Fibroblast of the conjunctiva (primary cell): ENCODE measurements at places on chromosomes 16 and 17.

DNA sequence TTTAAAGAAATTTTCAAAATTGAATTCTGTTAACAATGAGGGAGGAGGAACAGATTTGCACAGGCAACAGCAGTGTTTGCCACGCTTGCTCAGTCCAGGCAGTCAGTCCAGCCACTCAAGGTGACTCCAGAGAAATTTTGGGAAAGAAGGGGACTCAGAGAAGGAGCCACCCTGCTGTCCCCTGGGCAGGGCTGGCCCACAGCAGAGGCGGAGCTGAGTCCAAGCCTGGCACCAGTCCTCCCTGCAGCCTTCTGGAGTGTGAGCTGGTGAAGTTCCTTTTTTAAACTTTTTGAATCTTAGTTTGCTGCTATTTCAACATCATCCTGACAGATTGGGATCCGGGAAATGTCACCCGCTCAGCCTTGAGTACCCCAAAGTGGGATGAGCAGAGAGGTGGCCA is 14.5 kb upstream of the SLC47A2 start:
- DNase-seq = no peak

- no peak for DNase-seq
Measured at GRCh38 chr17:73604476-73604875, 39.8 kb downstream of the SDK2 start.

- no peak for DNase-seq
Measured at GRCh38 chr16:26108836-26109505, 417.2 kb downstream of the HS3ST4 start.

GRCh38 chr17:12643822-12644221 is 21.9 kb upstream of the MYOCD start:
- no peak for DNase-seq

DNA sequence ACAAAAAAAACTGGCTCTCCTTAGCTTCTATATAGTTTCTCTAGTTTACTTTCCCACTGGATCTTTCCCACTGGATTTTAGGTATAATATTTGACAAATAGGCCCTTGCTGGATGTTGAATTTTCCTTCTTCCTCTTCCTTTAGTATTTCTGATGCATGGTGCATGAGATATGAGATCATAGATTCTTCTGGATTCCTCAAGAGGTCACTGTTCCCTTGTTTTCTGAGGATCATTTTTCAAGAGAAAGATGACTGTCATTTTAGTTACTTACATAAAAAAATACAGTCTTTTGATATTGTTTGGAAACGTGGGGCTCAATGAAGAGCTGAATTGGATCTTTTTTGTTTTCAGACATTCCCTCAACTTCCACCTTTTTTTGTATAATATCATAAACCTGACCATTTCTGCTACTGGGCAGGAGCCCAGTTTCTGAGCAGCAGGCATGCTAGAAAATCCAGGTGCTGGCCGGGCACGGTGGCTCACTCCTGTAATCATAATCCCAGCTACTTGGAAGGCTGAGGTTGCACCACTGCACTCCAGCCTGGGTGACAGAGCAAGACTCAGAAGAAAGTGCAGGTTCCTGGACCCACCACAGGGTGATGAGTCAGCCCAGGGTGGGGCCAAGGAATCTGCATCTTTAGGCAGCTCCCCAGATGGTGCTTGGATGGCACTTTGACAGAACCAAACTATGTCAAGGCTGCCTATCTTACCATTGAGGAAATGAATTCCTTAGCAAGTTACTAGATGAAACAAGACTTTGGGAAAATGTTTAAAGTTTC is 70.3 kb downstream of the SDR42E1 start:
- DNase-seq = peak; percentile 43

GRCh38 chr17:58335061-58335731 is 6.6 kb upstream of the TSPOAP1 start:
- no peak for DNase-seq

DNA sequence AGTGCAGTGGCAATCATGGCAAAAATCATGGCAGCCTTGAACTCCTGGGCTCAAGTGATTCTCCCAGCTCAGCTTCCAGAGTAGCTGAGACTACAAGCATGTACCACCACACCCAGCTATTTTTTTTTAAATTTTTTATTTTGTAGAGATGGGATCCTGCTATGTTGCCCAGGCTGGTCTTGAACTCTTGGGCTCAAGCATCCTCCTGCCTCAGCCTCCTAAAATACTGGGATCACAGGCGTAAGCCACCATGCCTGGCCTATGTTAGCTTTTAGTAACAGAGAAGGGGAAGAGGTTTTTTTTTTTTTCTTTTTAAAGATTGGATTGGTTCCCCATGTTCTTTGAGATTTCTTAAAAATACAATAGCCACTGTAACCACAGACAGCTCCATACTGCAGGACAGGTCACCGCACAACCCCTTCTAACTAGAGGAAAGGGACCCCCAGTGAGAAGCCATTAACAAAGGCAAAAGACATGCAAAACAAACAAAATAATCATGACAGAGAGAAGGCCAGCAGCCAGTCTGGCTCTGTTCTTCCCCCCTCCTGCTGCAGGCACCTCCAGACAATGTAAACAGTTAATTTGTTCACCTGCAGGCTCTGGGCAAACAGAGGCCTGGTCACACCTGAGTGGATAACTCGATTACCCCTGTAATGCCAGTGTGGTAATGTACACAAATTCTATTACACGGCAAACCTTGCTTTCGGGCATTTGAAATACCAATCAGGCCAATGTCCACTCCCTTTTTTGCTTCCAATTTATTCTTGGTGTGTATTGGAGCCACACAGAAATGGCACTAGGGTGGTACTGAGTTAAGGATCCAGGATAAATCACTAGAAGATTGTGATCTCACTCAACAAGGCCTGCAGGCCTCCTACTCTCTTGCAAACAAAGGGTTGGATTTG is 52.9 kb downstream of the SNX11 start:
- DNase-seq = no peak

DNA sequence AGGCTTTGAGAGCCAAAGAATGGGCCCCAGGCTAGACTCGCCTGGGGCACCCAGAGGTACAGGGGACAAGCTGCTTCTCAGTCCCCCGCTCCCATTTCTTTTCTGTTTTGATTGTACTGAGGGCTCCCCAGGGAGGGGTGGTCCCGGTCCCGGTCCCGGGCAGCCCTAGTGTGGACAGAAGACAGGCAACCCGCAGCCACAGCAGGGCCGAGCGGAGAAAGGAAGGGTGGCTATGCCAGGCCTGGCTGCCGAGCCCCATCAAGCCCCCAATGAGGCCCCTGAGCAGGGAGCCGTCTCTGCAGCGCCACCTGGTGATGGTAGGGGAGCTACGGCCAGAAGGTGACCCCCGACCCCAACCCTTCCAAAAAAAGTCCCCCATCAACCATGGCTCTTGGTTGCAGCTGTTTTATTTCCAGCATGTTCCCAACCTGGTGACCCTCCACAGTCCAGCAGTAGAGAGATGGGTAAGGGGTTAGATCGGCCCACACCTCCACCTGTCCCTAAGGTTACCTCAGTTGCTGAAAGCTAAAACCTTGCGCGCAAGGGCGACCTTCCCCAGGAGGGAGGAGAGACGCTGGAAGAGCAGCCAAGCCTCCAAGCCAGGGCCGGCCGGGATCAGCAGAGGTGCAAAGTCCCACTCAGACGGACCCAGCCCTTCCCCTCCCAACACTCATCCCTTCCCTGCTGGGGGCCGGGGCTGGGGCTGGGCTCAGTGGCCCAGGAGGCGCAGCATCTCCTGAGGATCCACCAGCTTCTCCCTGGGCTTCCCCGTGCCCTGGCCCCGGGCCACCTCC is 2.6 kb upstream of the GRIN2C start:
- no peak for DNase-seq
